ENCODE measurements at places on chromosomes 2 and 18.

GRCh38 chr2:98857001-98857400 lies 79.0 kb downstream of the CRACDL start:
- DNase-seq: no peak

DNA sequence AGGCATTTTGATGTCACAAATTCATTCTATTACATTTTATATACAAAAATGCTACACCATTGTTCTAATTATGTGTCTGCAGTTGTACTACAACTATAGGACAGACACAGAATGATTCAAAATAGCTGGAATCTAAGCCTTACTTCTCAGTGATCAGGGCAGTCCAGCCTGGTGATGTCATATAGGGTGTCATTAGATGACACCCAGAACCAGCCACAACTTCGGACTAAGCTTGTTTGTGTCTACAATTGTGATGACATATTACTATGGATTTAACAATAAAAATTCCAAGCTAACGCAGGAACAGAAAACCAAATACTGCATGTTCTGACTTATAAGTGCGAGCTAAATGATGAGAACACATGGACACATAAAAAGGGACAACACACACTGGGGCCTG lies 31.0 kb downstream of the M1AP start:
- no peak for DNase-seq

DNA sequence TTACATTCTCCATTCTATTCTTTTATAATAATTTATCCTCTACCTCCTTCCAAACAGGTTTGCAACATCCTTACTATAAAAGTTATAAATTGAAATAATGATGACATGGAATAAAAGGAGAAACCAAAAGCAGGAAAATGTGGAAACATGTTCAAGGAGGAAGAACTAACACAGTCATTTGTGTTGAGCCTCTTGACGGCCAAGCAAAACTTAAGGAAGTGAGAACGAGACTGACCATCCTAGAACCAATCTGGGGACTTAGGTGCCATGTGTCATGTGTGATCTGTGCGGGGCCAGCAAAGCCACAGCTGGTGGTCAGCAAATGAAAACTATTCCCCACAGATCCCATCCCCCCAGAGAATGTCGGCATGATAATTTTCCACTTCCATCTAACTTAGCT lies 25.6 kb upstream of the FAM124B start:
- no peak for DNase-seq

DNA sequence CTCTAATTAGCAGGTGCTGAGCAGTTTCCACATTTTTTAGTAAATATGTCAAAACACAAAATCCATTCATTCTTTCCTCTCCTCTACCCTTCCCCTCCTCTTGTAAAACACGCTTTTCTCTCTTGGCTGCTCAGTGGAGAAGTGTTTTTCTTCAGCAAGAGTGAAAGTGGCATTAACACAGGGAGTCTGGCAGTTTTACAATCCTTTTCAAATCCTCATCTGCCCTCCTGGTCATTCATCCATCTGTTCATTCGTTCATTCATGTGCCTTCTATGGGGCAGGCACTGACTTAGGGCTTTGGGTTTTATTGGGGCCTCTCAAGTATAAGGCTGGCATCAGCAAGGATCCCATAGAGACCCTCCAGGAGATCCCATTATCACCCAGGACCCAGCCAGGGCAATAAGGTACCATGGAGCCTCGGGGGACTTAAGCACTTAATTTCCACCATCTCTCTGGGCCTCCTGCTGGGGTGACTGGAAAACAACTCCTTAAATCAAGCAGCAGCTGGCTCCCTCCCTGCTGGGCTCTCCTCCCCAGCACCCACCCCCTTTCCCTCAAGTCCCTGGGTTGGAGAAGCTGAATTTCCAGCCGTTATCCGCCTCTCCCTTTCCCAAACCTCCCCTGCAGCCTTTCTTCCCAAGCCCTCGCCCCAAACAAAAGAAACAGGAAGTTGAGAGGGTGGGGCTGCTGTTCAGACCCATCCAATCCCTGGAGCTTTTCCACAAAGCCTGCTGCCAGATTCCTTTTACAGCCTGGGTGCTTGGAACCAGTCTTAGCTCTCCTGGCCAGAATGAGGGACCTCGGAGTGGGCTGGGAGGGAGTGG lies 32.6 kb downstream of the MARCHF4 start:
- DNase-seq: no peak

DNA sequence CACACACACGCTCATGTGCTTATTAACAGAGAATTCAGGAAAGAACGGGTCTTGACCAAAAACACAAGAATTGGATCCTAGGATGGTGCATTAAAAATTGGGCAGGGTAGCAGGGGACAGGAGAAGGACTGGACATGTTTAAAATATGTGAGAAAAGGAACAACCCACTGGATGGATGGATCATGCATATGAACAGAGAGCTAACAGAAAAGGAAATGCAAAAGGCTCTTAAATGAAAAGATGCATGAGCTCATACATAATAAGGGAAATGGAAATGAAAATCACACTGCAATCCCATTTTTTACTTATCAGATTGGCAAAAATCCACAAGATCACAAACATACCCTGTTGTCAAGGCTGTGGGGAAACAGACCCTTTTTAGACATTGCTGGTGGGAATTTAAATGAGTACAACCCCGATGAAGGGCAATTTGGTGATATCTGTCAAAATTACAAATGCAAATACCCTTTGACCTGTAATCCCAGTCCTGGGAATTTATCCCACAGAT lies 440.6 kb upstream of the SLC14A2 start:
- no peak for DNase-seq
